ENCODE measurements at places on chromosomes 12 and 14. TPM values are rescaled to one million over a fixed set of nuclear protein-coding genes. Genes with fewer than 3 reads are reported as not detected.

Gene CD69
- not detected for total RNA-seq

Gene SVOP
- not detected for total RNA-seq

Gene KRT8
- 9.3 TPM for total RNA-seq

Gene NRL
- 0.96 TPM for total RNA-seq

Gene FOXN4
- total RNA-seq = not detected

Gene PRR13
- total RNA-seq = 24.2 TPM

Gene PLEK2
- 3.6 TPM for total RNA-seq

Gene VEZT
- 62.9 TPM for total RNA-seq

Gene RAP1B
- total RNA-seq = 263 TPM

Gene RABGGTA
- 22.6 TPM for total RNA-seq

Measured in smooth muscle cell of the pulmonary artery (primary cell).